Mesothelial cell of epicardium (in vitro differentiated cells): ENCODE measurements at places on chromosomes 13 and 19.

DNA sequence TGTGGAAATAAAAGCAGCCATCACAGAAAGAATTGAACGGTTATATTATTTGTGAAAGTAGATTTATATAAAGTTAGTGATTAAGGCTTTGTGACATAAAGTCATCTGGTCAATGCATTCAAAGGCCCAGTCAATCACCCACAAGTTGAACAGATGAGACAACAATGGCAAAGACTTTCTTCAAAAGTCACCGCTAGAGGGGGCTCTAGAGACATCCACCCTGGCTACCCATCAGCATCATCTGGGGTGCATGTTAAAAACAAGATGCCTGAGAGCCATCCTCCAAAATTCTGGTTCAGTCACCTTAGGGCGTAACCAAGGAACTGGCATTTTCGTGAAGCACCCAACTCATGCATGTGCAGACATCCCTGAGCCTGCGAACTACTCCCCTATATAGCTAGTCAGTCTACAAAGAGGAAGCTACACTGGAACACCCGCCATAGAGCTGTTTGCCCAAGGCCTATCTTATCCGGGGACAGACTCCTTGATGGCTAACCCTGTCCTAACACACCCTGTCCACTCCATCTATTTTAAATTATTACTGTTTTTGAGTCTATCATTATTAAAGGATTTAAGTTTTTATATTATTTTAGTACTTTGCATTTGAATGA is 970.5 kb downstream of the UQCRFS1 start:
- DNase-seq, result no peak

GRCh38 chr13:39047560-39047959 is 9.3 kb downstream of the NHLRC3 start:
- no peak for DNase-seq

- no peak for DNase-seq
Measured at GRCh38 chr19:44753932-44754749, 5.6 kb downstream of the BCL3 start.

- DNase-seq, result no peak
Measured at GRCh38 chr13:35843272-35843671, 287.9 kb downstream of the DCLK1 start.

DNA sequence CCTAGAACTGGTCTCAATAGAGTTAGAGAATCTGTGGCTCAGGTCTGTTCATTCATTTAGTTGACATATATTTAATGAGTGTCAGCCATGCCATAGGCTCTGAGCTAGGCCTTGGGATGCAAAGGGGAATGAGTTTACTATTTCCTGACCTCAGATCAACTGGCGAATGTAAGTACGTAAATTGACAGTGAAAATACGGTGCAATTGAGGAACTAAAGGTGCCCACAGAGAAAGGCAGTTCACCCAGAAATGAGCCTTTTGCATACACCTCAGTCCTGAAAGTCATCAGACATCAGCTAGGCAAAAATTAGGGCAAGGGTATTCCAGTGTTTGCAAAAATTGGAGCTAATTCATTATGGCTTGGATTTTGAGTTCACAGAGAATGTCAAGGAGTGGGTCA is 20.6 kb upstream of the UPF3A start:
- DNase-seq, result no peak

DNA sequence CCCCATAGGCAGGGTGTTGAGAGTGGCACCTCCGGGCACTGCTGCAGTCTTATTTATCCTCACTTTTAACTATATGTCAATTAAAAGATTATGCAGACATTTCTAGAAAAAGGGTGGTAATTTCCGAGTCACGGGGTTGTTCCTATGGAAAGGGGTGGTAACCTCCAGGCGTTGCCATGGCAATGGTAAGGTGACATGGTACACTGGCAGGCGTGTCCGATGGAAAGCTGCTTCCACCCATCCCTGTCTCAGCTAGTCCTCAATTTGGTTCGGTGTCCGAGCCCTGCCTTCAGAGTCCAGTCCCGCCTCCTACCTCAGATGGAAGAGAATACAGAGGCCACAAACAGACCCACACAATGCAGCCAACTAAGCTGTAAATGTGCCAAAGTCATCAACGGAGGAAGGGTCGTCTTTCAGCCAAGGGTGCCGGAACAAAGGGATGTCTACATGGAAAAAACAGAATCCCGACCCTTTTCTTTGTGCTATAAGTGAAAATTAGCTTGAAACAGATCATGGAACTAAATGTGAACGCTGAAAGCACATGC is 72.6 kb upstream of the C13orf46 start:
- no peak for DNase-seq

- no peak for DNase-seq
Measured at GRCh38 chr13:59279028-59279427, 884.7 kb downstream of the DIAPH3 start.

GRCh38 chr19:47315125-47315821 is 5.6 kb downstream of the C5AR1 start:
- no peak for DNase-seq

DNA sequence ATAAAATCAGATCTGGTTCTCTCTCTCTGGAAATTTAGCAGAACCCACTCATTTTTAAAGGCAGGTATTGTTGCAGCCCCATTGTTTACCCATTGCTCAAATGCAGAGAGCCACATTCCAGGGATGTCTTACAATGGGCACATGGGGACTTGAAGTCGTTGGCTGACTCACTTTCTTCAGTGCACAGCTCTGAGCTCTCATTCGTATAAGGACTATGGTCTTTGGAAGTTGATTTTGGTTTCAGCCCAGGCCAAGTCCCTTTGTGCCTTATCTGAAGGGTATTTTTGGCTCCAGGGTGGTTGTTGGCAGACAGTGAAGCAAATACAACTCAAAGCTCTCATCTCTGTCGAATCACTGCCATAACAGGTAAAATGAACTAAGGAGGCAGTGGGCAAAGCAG is 47.3 kb upstream of the CLDN10 start:
- no peak for DNase-seq

GRCh38 chr19:32558607-32559228 is 22.3 kb upstream of the PDCD5 start:
- DNase-seq, result no peak
